ENCODE measurements at places on chromosomes 16 and 17.

GRCh38 chr16:87295259-87295658, 21.9 kb downstream of the C16orf95 start:
- no peak for DNase-seq

GRCh38 chr16:77169650-77170236, 21.2 kb upstream of the MON1B start:
- peak; percentile 73 for DNase-seq

GRCh38 chr16:66689282-66689681, 7.3 kb downstream of the CMTM4 start:
- DNase-seq, result no peak

DNA sequence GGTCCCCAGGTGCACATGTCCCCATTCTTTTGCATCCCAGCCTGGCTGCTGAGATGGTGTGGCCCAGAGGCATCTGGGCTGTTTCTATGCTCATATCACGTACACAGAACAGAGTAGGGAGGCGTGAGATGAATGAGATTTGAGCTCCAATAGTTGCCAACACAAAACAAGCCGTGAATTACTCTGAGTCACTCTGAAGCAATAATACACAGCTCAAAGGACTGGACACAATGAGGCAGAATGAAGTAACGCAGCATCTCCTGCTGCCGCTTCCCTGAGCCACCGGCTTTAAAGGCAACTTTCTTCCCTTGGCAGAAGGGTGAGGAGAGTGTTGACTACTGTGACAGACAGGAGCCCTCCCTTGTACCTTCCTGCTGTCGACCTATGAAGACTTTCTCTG, 33.9 kb upstream of the CLEC18B start:
- no peak for DNase-seq

DNA sequence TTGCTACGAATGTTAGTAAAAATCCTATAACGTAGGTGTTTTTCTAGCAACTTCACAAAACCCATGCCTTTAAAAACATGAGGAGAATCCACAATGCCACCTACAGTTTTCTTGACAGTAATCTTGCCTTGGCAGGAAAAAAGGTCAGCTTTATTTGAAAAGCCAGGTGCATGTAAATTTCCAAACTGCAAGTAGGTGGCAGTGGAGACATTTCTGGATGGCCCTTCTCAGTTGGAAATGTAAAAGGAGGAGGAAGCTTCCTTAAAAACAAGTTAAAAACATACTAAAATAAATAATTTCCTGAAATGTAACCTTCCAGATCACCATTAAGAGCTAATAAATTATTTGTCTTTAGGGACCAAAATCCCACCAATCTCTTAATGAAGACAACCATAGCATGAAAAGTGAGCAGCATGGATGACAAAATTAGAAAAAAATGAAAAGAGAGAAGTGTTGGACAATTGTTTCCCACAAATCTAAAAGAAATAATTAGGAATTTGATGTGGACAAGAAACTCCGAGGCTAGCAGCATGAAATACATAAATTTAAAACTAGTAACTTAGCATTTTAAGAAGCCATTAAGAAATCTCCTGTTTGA, 152.2 kb downstream of the SNX11 start:
- DNase-seq, result peak; percentile 75

DNA sequence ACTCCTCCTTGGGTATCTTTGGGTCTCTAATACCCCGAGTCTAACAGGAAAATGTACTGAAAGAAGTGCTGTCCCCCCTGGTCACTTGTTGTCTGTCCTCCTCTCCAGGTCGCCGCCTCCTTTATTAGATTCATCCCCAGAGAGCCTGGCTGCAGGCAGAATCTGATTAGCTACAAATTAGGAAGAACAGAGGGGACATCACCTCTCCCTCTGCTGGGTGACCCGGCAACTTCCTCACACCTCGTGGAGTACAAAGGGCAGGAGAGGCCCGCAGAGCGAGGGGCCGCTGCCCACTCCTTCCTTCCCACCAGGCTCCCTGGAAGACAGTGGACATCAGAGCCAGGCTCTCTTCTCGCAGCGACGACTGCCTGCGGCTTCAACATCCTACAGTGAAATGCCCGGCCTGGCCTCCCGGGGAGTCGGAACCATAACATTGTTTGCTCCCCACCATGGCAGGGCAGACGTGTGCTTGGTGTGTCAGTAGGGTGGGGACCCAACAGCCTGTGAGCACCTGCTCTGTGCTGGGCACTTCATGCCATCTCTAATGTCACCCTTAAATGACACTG, 5.3 kb downstream of the CYB561 start:
- DNase-seq, result no peak

GRCh38 chr16:69924777-69925191, 26.4 kb upstream of the CLEC18A start:
- DNase-seq, result no peak

- no peak for DNase-seq
Measured at GRCh38 chr17:8140065-8141029, 11.9 kb downstream of the PER1 start.

- DNase-seq, result no peak
Measured at GRCh38 chr17:76427501-76428231, 25.3 kb downstream of the UBE2O start.

DNA sequence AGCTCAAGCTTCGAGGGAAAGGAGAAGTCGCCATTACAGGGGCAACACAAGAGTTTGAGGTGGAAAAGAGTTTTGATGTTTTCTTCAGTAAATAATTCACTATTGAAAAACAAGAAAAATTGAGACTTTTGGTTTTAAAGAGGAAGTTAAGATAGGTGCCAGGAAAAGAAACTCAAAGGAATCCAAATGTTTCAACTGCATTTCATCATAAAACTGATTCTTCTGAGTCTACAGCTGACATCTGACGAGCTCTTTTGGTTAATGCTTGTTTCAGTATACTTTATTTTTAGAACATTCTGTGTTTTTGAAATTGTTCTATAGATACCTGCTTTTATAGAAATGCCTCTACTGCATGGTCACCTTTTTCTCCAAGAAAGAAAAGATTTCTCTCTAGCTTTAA, 54.0 kb downstream of the ERN1 start:
- no peak for DNase-seq

DNA sequence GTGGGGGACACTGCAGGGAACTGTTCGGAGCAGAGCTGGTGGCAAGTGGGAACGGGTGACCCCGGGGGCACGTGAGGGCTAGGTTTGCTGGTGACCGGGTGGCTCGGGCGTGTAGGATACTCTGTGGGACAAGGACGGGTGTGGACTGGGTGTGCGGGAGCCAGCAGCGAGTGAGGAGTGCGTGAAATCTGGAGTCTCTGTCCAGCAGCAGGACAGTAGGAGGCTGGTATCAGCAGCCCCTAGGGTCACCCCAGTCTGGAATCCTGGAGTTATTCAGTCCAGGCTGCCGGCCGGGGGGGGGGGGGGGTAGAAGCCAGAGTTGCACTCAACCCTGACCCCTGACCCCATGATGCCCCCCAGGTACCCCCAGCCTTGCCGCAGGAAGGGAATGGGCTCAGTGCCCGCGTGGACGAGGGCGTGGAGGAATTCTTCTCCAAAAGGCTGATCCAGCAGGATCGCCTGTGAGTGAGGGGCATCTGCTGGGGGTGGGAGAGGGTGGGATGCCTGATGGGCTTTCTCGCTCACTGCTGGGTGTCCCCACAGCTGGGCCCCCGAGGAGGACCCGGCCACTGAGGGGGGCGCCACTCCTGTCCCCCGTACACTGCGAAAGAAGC, 6.2 kb downstream of the ACD start:
- DNase-seq, result no peak

DNA sequence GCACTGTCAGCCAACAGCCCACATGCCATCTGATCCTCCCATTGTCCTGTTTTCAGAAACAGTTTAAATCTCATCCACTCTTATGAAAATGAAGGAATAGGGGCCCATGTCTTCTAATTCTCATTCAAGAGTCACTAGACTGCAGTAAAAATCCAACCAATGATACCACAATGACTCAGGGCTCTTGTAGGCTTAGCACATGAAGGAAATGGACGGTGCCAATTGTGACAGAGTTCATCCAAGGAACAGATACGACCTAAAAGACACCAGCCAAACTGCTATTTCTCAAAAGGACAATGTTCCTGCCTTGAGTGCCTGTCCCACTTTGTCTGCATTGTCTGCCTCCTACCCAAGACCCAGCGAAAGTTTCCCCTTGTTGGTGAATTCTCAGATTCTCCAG, 204.8 kb upstream of the COX10 start:
- DNase-seq, result no peak

GRCh38 chr16:8109510-8110369, 480.6 kb downstream of the TMEM114 start:
- DNase-seq, result peak; percentile 81

GRCh38 chr16:71564335-71564967, 12.4 kb downstream of the TAT start:
- no peak for DNase-seq

- DNase-seq, result peak; percentile 87
Measured at GRCh38 chr17:50783193-50783660, 15.9 kb upstream of the ANKRD40CL start.

- no peak for DNase-seq
Measured at GRCh38 chr17:7293816-7294613, 424 bp downstream of the YBX2 start.

DNA sequence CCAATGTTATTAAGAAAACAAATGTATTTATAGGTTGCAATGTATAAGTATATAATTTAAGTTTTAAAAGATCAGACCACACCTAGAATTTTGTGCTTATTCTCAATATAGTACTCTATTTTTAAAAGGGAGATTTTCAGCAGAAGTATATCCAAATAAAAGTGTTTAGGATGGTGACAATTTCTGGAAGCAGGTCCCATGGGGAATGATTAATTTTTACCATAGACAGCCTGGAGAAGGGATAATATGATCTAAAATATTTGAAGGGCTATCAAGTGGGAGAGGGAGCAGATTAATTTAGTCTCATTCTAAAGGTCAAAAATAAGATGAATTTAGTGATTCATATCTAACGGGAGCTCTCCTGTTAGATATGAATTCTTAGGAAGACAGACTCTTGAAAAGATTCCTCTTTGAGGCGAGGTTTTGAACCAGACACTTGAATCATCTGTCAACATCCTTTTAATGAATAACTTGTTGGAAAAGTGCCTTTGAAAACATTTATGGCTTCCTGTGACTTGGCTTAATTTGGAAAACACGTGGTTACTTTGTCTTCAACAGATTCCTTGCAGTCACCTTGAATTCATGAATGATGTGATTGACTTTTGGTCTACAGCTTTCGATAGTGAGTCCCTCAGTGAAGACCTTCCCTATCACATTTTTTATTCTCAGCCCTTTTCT, 29.3 kb upstream of the SMIM36 start:
- no peak for DNase-seq

GRCh38 chr16:54050459-54051210, 236.0 kb downstream of the IRX3 start:
- DNase-seq, result no peak

GRCh38 chr17:80586846-80587228, 42.2 kb downstream of the RPTOR start:
- peak; percentile 92 for DNase-seq

DNA sequence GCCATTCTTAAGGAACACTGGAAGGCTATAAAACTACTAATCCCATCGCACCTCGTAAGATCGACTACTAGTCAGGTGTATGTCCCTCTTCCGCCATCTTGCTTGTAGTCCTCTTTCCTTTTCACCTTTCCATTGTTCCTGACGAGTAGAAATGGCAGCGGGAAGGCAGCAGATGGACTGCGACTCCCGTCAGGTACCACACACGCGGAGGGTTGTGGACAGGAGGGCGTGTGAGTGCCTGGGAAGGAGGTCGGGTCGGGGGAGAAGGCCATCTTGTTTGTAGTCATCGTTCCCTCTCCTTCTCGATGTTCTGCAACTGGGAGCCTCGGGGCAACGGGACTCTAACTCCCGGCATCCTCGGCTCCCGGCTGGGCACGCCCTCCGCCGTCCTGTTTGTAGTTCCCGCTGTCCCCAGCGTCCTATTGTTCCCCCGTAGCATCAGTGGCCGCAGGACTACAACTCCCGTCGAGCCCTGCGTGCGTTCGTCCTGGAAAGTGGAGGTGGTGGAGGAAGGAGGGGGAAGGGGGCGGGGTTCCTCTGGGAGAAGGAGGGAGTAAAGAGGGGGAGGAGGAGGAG, 324 bp upstream of the FBXL19 start:
- peak; percentile 100 for DNase-seq

GRCh38 chr17:82873521-82873920, 33.7 kb upstream of the ZNF750 start:
- DNase-seq, result no peak

DNA sequence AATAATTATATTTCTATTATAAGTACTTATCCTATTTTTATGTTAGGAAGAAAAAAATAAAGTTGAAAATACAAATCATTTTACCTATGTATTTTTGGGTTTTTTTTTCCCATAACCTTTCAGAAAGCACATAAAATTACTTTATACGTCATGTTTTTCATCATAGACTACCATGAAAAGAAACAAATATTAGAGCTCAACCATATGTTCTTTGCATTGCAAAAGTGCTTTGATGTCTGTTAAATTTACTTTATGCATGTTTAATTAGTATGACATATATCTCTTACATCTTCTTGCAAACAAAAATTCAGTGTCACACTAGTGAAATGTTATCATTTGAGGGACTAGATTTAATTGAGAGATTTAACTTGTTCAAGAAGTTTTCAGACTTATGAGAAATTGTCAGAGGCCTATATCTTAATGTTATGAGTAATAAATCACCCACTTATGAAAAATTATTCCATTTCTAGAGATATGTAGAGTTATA, 24.0 kb downstream of the BRIP1 start:
- no peak for DNase-seq

- no peak for DNase-seq
Measured at GRCh38 chr17:8143581-8144400, 8.4 kb downstream of the PER1 start.

DNA sequence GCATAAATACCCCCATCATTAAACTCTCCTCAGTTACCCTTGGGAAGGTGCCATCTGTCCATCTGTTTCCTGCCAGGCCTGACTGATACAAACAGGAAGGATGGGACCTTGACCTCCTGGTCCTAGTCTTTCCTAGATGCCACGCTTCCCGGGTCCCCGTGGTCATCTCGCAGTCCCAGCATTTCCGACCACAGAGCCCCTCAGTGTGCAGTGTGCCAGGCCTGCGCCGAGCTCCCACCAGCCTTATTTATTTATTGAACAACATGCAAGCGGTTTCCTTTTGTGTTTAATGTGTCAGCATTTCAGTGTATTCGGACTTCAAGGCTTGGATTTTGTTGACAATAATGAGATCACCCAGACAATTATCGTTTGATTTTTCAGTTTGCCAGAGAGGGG, 45.6 kb upstream of the NKD1 start:
- DNase-seq, result no peak

DNA sequence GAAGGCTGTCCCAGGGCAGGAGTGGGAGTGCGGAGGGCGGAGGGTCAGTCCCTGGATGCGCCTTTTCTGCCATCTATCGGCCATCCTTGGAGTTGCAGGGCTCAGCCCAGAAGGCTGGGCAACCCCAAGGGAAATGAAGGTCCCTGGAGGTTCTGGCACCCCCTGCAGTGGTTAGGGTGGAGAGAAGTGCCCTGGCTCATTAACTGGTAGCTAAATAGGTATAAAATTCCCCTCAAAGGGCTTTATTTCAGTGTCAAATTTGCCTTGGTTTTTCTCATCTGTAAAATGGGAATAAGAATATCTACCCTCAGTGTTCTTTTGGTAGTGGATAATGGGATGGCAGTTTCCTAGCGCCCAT, 22.4 kb downstream of the C17orf75 start:
- DNase-seq, result peak; percentile 49

All from SHP77 (cell line).